Heart left ventricle (tissue), 16 donors: ENCODE measurements at places on chromosomes 4 and X. TPM values are rescaled to one million over a fixed set of nuclear protein-coding genes. Genes with fewer than 3 reads are reported as not detected.

Gene PRR32
- polyA plus RNA-seq: 0.07 TPM

Gene STPG2
- polyA plus RNA-seq: not detected

Gene GALNTL6
- 0.33 TPM for polyA plus RNA-seq

Gene CXCL10
- polyA plus RNA-seq: 0.34 TPM

Gene RNF150
- 55.9 TPM for polyA plus RNA-seq

Gene ELMOD2
- 8.3 TPM for polyA plus RNA-seq

Gene ITGB1BP2
- polyA plus RNA-seq: 90.4 TPM

Gene BTC
- 0.15 TPM for polyA plus RNA-seq

Gene NHS
- polyA plus RNA-seq: 0.22 TPM

Gene TMEM33
- 18.4 TPM for polyA plus RNA-seq

Gene RHOXF2B
- polyA plus RNA-seq: not detected

Gene SMR3B
- polyA plus RNA-seq: not detected

Gene TBCK
- polyA plus RNA-seq: 5.0 TPM

Gene DOCK11
- 2.1 TPM for polyA plus RNA-seq

Gene TENM3
- polyA plus RNA-seq: 0.68 TPM

Gene TLL1
- polyA plus RNA-seq: 0.08 TPM

Gene IGFBP7
- 458 TPM for polyA plus RNA-seq

Gene ARAP2
- 0.39 TPM for polyA plus RNA-seq

Gene GPR34
- 1.3 TPM for polyA plus RNA-seq

Gene PRSS12
- not detected for polyA plus RNA-seq

Gene DCAF8L2
- polyA plus RNA-seq: not detected

Gene CLDN34
- polyA plus RNA-seq: not detected

Gene CFP
- 1.6 TPM for polyA plus RNA-seq

Gene FGF16
- polyA plus RNA-seq: 0.06 TPM

Gene TMPRSS11A
- polyA plus RNA-seq: not detected

Gene CYTL1
- polyA plus RNA-seq: not detected

Gene VEGFD
- 0.51 TPM for polyA plus RNA-seq

Gene JADE3
- polyA plus RNA-seq: 1.4 TPM

Gene MAN2B2
- polyA plus RNA-seq: 4.4 TPM

Gene NKX3-2
- polyA plus RNA-seq: not detected

Gene MAGEB10
- polyA plus RNA-seq: not detected

Gene HSD17B13
- polyA plus RNA-seq: 0.11 TPM

Gene ENPEP
- polyA plus RNA-seq: 4.4 TPM

Gene NRK
- polyA plus RNA-seq: 0.43 TPM

Gene FAM149A
- polyA plus RNA-seq: 1.6 TPM

Gene CYBB
- 3.5 TPM for polyA plus RNA-seq

Gene ITM2A
- polyA plus RNA-seq: 31.0 TPM

Gene DOK7
- polyA plus RNA-seq: 89.5 TPM

Gene FAM47C
- not detected for polyA plus RNA-seq

Gene FAM9C
- polyA plus RNA-seq: not detected

Gene AMOT
- 1.1 TPM for polyA plus RNA-seq

Gene LGI2
- polyA plus RNA-seq: 0.88 TPM

Gene ERVMER34-1
- polyA plus RNA-seq: 3.1 TPM

Gene TEX13C
- not detected for polyA plus RNA-seq

Gene TLR1
- 0.78 TPM for polyA plus RNA-seq

Gene PWWP3B
- 1.9 TPM for polyA plus RNA-seq
